ENCODE measurements at places on chromosomes 7 and 10.
A peak's percentile ranks its signal among the peaks of the same experiment; 100 is the strongest.

- no peak for DNase-seq
Observed at GRCh38 chr7:134928554-134928953, 57.8 kb upstream of the AGBL3 start.

DNA sequence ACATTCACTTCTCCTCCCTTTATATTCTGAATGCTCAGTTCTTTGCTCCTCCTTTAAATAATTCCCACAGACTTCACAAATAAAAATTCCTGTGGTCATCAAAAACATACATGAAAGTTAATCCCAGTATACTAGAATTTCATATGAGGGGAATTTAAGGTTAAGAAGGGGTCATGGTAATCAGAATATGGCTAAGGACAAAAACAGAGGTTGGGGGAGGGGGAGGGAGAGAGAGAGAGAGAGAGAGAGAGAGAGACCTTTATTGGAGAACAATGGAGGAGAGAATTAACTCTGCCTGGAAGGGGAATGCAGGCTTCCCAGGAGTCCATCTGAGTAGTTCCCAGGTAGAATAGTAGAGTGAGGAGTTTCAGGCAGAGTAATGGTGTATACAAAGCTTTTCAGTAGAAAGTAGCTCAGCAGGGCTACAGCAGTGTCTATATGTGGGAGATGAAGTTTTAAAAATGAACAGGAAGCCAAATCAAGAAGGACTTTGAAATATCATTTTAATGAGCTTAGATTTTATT is 5.2 kb upstream of the CUBN start:
- no peak for DNase-seq

DNA sequence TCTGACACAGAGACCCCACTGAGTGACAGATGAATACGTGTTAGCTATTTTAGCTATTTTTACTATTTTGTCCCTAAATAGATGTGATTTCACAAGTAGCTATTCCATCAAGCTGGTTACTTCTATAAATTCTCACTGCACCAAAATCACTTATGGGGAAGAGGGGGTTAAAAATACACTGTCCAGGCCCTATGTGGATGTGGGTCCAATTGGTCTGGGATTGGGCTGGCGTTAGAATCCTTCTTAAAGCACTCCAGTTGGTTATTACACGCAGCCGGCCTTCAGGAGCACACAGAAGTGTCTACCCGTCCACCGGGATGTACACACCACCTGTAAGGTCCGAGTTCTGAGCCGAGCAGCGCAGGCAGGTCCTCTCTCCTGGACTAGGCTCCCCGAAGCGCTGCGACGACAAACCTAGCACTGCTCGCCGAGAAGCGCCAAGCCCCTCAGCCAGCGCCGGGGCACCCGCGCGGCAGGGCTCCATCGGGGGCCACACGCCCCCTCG is 222.3 kb upstream of the MKLN1 start:
- no peak for DNase-seq

GRCh38 chr7:4129481-4130122 is 552.5 kb upstream of the FOXK1 start:
- DNase-seq, result peak; percentile 83

DNA sequence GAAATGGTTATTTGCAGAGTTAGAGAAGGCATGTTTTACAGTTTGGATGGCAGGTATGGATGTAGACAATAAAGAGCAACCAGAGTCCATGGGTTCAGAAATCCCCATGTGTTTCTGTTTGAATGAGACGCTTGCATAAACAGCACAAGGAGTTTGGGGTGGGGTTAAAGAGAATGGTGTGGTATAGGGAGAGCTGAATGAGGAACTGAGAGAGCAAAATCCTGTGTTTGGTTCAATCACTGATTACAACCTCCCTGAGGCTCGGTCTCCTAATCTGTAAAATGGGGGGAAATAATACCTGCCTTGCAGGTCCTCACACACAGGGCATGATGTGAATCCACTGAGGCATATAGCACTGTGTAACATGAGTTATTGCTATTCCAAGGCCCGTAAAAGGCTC is 23.7 kb downstream of the CAV1 start:
- DNase-seq, result no peak

GRCh38 chr10:100803908-100804307 is 58.5 kb downstream of the PAX2 start:
- DNase-seq, result no peak

DNA sequence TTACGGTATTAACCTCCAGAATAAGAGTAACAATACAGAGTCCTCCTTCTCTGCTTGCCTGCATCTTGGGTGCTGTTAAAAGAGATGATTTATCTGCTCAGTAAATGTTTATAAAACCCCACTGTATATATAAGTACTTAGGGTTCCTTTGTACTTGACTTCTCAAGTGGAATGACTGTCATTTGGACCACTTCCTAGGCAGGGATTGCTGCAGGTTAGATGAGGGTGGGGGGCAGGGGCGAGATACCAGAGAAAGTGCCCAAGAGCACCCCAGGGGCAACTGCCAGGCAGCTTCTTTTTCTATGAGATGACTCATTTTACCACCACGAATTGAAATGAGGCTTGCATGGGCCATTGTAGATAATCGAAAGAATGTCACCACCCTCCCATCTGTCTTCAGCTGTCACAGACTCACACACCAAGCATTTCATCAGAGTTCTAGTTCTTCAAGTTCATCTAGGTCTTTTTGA is 421.9 kb upstream of the GALNT17 start:
- DNase-seq, result no peak

Data from posterior cingulate gyrus (tissue), 11 donors.